ENCODE measurements at places on chromosomes 12 and 14.

GRCh38 chr12:89117448-89118034 lies 234.8 kb downstream of the DUSP6 start:
- no peak for DNase-seq

GRCh38 chr12:20024194-20024593 lies 344.1 kb upstream of the PDE3A start:
- DNase-seq, result no peak

- DNase-seq, result peak; percentile 54
Measured at GRCh38 chr14:55103005-55103640, 25.9 kb upstream of the LGALS3 start.

- no peak for DNase-seq
Measured at GRCh38 chr12:111057701-111058425, 137.5 kb upstream of the MYL2 start.

DNA sequence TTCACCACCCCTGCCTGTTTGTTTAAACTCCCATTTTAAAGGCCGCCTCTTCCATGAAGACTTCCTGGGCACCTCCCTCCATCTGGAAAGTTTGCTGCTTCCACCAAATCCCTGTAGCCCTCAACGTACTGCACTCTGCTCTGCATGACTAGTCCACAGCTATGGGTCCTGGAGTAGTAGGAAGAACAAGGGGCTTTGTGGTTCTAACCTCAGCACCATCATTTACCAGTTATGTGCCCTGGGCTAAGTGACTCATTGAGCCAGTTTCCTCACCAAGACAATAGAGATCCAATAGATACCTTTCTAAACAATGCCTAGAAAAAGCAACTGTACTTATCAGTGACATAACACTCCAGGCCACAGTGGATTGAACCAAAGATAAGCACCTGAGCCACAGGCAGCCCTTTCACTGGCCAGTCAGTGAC lies 8.5 kb upstream of the LTBP2 start:
- DNase-seq, result peak; percentile 61

DNA sequence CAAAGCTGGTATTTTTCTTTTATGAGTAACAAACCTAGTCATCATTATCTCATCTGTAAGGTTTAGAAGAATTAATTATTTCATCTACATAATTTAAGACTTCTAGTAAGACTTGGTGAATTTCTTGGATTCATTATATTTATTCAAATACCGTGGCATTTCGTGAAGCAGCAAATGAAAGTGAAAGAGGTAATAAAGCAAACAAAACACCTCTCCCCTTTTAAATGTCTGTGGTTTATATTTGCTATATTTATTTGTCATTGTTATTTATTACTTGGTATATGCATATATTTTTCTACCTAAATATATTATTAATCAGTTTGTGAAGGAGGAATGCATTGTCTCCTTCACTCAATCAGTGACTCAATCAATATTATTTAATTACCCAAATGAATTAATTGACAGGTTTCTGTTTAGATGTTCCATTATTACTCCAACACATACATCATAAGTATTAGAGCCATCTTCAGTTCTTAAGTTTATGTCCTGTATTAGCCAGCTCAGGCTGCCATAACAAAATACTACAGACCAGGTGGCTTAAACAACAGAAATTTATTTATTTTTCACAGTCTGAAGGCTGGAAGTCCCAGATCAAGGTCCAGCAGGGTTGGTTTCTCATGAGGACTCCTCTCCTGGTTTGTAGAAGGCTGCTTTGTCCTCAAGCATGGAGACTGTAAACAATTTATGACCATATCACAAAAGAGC lies 6.6 kb downstream of the CFAP54 start:
- no peak for DNase-seq

DNA sequence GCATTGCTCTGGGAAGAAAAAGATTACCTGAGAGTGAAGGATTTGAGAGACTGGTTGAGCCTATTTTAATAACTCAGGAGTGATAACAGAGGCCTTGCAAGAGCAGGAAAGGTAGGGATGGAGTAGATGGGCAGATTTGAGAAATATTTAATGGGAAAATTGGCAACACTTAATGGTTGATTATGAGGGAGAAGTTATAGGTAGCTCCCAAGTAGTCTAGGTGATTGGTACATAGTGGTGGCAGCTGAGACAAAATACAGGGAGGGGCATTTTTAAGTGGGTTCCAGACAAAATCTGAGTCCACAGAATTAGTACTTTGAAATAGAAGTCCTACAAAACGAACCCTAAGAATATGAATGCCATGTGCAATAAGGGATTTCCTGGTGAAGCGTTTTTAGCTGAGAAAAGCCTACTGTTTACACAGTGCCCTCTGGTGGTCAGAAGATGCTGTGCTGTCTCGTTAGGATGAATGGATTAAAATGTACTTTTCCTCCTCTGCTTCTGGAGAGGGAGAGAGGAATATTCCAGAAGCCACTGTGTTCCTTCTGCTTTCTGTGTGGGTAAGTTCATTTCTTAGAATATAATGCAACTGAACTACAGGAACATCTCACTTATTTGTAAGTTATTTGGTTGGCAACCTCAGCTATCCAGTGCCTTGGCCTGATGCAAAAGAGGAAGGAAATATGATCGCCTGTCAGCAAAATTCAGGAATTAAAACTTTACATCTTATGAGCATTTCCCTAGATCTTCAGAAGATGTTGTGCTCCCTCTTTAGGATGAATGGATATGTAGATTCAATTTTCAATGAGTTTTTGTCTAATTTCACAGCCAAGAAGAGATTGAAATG lies 6.5 kb downstream of the ZBTB1 start:
- peak; percentile 82 for DNase-seq

DNA sequence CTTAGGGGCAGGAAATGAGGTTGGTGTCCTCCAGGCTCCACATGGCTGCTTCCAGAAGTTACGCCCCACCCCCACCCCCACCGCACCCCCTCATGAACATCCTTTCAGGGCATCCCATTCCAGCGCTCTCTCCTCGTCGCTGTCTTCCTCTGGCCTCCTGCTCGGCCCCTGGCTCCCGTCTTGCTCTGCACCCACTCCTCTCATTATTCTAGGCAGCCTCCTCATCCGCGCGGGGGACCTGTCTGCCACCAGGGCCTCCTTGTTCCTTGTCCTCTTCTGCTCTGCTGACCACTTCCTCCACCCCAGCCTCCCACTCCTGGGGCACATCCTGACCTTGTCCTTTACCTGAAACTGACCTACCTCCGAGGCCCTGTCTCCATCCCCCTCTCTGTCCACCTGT lies 29.8 kb upstream of the PLEKHG6 start:
- no peak for DNase-seq

GRCh38 chr12:125773033-125773640 lies 707.9 kb downstream of the AACS start:
- DNase-seq, result peak; percentile 24

GRCh38 chr14:89720741-89721729 lies 233.5 kb downstream of the EFCAB11 start:
- peak; percentile 76 for DNase-seq

GRCh38 chr14:83706231-83706954 lies 1823.6 kb upstream of the FLRT2 start:
- DNase-seq, result no peak

DNA sequence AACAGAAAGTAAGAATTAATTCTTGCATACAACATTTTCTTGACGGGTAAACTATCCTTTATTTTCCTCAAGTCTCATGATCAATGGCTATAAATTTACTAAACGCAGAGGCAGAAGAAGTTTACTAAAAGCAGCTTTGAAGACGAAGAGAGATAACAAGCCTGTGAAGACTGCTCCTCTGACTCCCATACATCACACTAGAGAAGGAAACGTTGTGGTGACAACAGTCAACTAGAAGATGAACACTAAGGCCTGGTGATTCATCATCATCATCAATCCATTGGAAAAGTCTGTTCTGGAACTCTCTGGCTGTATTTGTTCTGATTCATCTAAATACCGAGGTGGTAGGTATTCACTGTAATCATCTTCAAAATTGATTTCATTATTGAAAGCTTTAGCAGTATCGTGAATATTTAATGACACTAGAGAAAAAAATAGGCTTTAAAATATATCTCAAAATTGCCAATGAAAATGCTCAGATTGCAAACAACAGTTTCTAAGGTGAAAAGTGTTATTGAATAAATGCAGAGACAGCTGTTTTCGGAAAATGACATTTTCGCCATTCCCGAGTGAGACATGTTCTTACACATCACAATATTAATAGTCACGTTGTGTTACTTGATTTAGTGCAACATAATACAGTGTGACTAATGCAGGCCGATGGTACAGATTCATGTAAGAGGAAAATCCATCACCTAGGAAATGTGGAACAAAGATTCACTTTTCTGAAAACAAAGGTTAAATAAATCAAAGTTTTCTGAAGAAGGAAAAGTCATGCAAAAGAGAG lies 260.5 kb downstream of the C12orf50 start:
- DNase-seq, result no peak

GRCh38 chr12:47717046-47717442 lies 8.2 kb downstream of the ENDOU start:
- no peak for DNase-seq

DNA sequence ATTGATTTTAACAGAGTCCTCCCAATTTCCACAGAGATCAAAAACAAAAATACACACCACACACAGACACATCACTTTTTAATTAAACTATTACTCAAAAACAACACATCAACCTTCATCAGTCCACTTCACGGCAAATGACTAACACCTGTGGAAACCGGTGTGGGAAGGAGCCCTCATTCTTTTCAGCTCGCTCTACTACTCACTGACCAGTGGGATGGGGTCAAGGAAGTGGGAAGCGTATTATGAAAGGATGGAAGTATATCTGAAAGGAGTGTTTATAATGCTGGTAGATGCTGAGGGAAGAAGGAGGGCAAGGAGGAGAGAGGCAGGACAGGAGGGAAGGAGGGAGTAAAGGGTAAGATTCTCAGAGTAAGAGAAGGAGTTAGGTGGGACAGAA lies 156.5 kb downstream of the EPS8 start:
- DNase-seq, result no peak

- DNase-seq, result no peak
Measured at GRCh38 chr12:111249018-111249370, 119.9 kb downstream of the PHETA1 start.

- DNase-seq, result no peak
Measured at GRCh38 chr12:129257524-129257923, 404.2 kb downstream of the GLT1D1 start.

DNA sequence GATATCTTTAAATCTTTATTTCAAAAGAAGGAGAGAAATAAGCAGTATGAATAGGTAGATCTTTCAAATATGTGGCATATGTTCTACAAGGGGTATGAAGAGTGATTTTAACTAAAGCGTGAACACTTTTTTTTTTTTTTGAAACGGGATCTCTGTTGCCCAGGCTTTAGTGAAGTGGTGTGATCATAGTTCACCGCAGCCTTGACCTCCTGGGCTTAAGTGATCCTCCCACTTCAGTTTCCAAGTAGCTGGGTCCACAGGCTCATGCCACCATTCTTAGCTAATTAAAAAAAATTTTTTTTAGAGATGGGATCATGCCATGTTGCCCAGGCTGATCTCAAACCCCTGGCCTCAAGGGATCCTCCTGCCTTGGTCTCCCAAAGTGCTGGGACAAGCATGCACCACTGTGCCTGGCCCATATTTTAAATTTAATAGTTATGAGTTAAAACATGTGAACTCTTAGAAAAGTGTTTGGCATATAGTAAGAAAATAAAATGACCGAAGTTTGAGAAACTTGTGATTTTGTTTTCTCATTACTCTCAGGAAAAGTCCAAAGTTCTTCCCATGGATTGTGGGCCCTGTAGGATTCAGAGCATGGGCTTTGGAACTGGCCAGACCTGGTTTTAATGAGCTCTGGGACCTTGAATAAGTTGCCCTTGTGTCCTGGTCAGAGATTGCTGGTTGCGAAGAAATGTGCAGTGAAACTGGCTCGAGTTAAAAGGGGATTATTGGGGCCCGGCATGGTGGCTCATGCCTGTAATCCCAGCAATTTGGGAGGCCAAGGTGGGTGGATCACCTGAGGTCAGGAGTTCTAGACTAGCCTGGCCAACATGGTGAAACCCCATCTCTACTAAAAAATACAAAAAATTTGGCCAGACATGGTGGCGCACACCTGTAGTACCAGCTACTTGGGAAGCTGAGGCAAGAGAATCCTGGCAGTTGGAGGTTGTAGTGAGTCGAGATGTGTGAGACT lies 27.0 kb downstream of the SLC17A8 start:
- DNase-seq, result no peak

DNA sequence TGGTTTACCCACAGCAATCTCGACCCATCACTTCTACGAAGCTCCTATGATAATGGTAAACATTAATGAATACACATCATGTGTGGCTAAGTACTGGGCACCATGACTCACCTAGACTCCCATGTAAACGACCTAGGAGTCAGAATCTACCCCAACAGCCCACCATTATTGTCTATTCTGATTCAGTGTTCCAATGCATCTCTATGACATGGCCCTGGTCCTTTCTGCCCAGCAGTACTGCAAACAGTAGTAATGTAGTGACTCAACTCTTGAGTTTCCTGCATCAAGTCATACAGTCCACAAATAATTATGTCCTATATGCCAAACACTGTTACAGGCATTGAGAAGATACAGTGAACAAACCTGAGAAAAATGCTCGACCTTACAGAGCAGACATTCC lies 14.6 kb downstream of the GTF2A1 start:
- no peak for DNase-seq

DNA sequence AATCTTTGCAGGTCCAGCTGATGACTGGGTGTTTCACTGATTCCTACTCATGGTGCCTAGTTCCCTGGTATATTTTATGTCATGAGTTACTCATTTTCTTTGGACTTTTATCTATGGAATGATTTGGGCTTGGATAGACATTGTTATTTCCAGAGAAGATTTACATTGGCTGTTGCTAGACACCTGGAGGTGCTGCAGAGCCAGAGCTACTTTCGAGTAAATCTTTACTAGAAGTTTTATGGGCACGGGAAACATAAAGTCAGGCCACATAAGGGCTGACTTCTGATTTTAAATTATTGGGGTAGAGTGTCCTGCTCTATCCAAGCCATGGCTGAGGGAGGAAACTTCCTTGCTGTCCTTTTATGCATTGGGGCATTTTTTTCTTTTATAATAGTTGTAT lies 175.9 kb upstream of the ABCD2 start:
- DNase-seq, result no peak

Measured in activated naive CD4-positive, alpha-beta T cell treated with anti-CD3 and anti-CD28 coated beads for 36 hours (primary cell).